Central memory CD4-positive, alpha-beta T cell (primary cell): ENCODE measurements at places on chromosomes 4 and X.

DNA sequence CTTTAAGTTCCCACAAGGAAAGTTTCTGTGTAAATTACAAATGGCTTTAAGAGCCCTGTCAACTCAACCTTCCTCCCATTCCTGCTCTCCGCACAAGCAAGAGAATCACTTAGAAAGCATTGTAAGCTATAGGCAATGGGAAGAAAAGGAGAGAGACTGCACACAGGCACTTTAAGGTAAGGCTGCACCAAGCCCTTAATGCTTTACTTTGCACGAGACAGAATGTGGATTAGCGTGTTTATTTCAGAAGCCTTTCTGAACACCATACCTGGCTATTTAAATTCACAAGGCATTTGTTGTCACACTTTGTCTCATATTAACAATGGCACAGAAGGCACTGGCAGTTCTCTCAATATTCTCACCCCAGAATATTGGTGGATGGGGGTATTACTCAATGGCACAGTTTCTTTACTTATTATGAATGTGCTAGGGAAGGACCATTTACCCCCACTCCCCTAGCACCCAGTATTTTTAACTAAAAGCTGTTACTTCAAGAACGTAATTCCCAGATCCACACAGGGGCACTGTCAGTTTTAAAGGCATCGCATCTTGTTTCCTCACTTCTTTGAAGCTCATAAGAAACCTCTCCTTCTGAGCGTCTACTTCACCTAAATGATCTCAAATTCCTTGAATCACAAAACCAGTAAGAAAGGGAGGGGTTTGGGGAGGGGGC, 150.0 kb downstream of the MAML3 start:
- DNase-seq = no peak

- peak; percentile 30 for DNase-seq
Observed at GRCh38 chrX:153598541-153599191, at the start of gene CCNQ. TSS of gene CCNQ (minus strand) at chrX:153599139. CDS start at chrX:153599073, 66 bp downstream.

DNA sequence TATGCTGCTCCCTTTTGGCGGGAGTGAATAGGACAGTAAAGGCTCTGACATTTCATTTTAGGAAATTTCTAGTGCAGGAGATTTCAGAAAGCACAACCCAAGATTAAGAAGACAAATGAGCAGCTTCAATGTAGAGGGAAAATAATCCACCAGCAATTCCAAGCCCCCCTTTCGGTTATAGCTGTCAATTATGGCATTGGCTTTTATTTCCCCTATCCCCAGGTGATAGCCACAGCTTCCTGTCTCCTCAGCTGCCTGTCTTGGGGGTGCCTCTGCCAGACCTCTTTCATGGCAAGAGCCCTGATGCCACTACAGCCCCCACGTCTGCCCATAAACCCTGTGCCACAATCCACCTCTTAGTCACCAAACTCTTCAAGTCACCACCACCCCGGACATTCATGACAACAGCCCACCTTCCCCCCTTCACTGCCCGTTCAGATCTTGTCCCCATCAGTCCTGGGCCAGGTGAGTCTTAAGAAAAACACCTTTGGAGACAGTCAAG, 48.4 kb upstream of the CLNK start:
- no peak for DNase-seq

- DNase-seq = no peak
Observed at GRCh38 chr4:15186149-15186548, 183.9 kb downstream of the CPEB2 start.

DNA sequence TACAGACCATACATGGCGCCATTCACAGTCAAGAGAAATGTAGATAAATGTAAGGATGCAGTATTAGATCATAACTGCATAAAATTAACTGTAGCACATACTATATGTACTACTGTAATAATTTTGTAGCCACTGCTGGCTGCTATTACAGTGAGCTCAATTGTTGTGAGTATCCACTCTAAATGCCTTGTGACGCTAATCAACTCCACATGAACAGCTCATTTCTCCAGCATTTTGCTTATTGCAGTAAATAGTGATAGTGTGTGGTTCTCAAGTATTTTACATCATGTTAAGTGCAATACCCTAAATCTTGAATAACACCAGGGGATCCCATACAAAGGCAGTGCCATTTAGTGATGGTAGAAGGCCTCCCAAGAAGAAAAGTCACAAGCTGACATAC, 21.2 kb downstream of the FGFBP1 start:
- no peak for DNase-seq

DNA sequence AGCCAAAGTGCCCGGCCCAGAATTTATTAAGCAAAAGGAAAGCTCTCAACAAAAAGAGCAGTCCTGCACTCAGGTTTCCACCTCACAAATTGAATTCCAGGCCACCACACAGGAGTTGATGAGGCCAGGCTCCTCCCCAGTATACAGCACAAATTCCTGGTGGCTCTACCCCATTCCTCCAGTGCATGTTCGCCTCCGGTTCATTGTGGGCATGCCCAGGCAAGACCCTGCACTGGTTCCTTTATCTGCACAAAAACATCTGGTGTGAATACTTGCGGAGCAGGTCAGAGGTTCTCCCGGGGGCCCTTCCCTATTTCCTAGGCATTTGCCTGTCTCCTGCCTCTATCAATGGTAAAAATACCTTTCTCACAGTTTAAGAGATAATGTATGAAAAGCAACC, 195.2 kb upstream of the ANXA10 start:
- DNase-seq = no peak

DNA sequence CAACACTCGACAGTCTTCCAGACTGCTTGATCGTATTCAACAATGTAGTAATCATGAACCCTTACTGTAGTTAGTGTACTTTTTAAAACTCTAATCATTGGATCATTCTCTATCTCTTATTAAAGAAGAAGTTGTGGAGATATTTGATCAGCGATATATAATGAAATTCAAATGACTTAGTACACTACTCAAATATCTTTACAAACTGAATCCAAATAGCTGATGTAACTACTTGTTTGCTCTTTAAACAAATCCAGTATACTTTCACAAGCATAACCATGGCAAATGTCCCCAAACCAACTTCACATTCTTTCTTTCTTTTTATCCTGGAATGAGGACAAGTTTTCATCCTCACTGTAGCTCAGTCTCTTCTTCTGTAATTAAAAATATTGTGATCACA, 1569.9 kb upstream of the ADGRL3 start:
- no peak for DNase-seq

- DNase-seq = no peak
Observed at GRCh38 chr4:169649545-169650226, 29.3 kb downstream of the CLCN3 start.

DNA sequence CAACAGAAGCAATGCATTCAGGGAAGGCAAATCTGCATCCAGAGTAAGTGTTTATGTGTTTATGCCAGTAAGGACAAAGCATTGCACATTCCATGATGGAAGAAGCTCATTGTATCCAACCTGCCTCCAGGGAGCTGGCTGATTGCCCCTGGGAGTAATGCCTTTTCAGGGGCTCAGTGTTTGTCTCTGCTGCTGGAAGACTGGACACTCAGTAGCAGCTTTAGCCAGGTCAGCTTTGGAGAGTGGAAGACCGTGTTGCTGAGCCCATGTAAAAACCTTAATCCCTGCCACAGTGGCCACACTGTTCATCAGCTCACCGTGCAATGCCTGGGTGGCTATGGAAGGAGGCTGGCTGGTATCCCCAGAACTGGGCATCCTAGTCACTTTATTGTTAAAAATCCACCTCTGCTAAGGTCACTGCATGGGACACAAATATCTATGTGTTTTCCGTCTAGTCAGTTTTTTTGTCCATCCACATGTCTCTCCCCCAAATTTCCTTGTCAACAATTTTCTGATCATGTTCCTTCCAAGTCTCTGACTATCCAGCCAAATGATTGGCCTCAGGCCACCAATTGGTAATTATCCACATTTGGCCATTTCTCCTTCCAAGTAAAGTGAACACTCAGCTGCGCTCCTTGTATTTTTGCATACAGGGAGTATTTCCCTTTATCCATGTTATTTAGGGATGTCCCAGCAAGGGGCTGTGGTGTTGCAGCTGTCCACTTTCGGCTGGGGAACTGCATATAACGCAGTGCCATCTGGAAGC, 2044.5 kb upstream of the AGA start:
- DNase-seq = no peak

- DNase-seq = no peak
Observed at GRCh38 chr4:110540982-110541451, 65.1 kb downstream of the ENPEP start.

GRCh38 chr4:41512596-41512995, 25.4 kb upstream of the LIMCH1 start:
- DNase-seq = no peak

- no peak for DNase-seq
Observed at GRCh38 chrX:25523574-25524540, 508.1 kb upstream of the ARX start.

DNA sequence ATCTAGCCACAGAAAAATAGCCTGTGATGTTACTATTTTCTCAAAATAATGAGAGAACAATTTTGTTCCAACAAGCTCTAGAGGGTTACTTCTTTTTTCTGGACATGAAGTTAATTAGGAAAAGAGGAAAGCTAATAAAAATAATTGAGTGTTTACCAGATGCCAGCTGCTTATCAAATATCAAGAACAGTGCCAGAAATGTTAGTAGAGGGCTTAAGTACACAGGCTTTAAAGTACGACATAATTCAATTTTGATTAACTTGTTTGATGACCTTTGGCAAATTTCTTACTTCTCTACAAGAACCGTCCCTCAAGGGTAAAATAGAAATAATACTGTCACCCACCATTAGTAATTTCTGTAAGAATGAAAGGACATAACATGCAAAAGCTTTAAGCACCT, 977.0 kb downstream of the FSTL5 start:
- no peak for DNase-seq

GRCh38 chrX:106698693-106699092, 27.8 kb upstream of the RNF128 start:
- DNase-seq = no peak

GRCh38 chrX:24110069-24110468, 39.5 kb upstream of the ZFX start:
- no peak for DNase-seq
